H9 (cell line): ENCODE measurements at places on chromosomes 7 and 10.

GRCh38 chr10:90741926-90742565 is 115.8 kb downstream of the HTR7 start:
- no peaks in the 10 kb centered on the region for H3K27me3 ChIP-seq
- no peak overlapping the region for H3K4me3 ChIP-seq
- no peak for DNase-seq

GRCh38 chr10:70477661-70478162 is 855 bp upstream of the PALD1 start:
- H3K4me1 ChIP-seq, result peaks cover 12% of the 10 kb centered on the region
- H3K4me3 ChIP-seq, result peak overlapping the region; percentile 85
- H3K27ac ChIP-seq, result no peak overlapping the region
- no peaks in the 10 kb centered on the region for H3K27me3 ChIP-seq

DNA sequence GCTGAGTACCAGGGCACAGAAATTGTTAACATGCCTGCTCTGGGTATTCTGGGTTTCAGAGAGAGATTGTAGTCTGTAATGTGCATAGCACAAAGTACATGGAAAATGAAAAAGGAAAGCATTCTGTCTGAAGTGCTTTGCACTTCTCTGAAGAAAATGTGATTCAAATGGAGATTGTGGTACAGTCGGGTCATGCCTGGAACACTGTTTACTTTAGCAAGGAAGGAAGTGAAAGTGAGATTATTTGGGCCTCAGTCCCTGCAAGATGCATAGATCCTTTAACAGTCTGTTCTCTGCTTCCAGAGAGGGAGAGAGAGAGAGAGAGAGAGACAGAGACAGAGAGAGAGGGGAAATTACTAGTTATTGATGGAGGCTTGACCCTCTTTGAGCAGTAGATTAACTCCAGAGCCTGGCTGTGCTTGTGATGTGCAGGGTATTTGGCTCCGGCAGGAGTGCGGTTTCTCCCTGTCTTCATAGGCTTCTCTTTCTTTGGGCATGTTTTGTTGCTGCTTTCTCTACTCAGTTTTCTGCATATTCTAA is 5.4 kb downstream of the VWC2 start:
- H3K4me3 ChIP-seq, result no peak overlapping the region
- DNase-seq, result no peak
- H3K36me3 ChIP-seq, result no peaks in the 10 kb centered on the region
- H3K27ac ChIP-seq, result no peak overlapping the region
- H3K27me3 ChIP-seq, result peaks cover 22% of the 10 kb centered on the region; the same call in 1 of the 2 replicates

- no peaks in the 10 kb centered on the region for H3K27me3 ChIP-seq
- H3K4me3 ChIP-seq, result no peak overlapping the region
- H3K4me1 ChIP-seq, result no peaks in the 10 kb centered on the region
- DNase-seq, result no peak
Observed at GRCh38 chr10:3124412-3125175, 48.0 kb downstream of the PITRM1 start.

- H3K27me3 ChIP-seq, result no peaks in the 10 kb centered on the region
- no peak overlapping the region for H3K4me3 ChIP-seq
- peaks cover 4% of the 10 kb centered on the region; the same call in 1 of the 2 replicates for H3K4me1 ChIP-seq
- no peak overlapping the region for H3K27ac ChIP-seq
- no peak for DNase-seq
- peaks cover 4% of the 10 kb centered on the region; the same call in 1 of the 2 replicates for H3K36me3 ChIP-seq
Observed at GRCh38 chr10:115860182-115861107, 412.6 kb downstream of the GFRA1 start.

DNA sequence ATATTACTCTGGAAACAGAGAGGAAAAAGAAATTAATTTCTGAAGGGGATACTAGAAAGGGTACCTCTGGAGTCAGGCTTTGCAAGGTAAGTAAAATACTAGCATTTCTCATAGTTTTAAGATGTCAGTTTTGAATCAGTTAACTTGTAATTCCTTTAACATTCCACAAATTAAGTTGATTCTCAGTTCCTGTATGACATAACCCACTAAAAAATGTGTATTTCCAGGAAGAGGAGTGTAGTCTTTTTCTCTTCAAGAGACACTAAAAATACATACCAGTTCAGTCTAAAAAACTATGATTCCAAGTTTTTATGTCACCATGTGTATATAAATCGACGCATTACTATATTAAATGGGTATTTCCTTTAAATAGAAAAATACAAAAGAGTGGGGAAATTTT is 113.2 kb downstream of the CDK6 start:
- H3K27ac ChIP-seq, result no peak overlapping the region
- DNase-seq, result no peak
- H3K27me3 ChIP-seq, result no peaks in the 10 kb centered on the region

- H3K27ac ChIP-seq, result no peak overlapping the region
- no peak overlapping the region for H3K4me3 ChIP-seq
- H3K4me1 ChIP-seq, result no peaks in the 10 kb centered on the region
- DNase-seq, result no peak
- no peaks in the 10 kb centered on the region for H3K27me3 ChIP-seq
Observed at GRCh38 chr7:29592866-29593265, 29.2 kb downstream of the PRR15 start.
